ENCODE measurements at places on chromosomes 1 and 21.

- DNase-seq: no peak
Observed at GRCh38 chr1:65965112-65965996, 172.7 kb downstream of the PDE4B start.

- peak; percentile 22 for DNase-seq
Observed at GRCh38 chr1:38297842-38298241, 251.2 kb upstream of the POU3F1 start.

DNA sequence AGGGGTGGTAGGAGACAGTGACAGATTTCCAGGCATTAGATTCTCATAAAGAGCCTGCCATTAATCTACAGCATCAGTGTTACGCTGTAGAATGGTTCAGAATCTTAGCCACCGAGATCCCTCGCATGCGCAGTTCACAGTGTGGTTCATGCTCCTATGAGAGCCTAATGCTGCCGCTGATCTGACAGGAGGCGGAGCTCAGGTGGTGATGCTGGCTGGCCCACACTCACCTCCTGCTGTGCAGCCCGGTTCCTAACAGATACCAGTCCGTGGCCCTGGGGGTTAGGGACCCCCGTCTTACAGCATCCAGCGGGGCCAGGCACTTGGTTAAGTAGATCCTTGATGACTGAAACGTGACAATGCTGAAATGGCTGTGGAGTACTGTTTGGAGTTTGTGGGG is 163.6 kb upstream of the C1orf21 start:
- DNase-seq: no peak

GRCh38 chr1:237411621-237412020 is 369.6 kb downstream of the RYR2 start:
- no peak for DNase-seq

GRCh38 chr1:245687152-245687635 is 532.4 kb downstream of the KIF26B start:
- no peak for DNase-seq

- DNase-seq: no peak
Observed at GRCh38 chr1:92481971-92482664, 4.6 kb downstream of the GFI1 start.

GRCh38 chr1:171600862-171601261 is 21.2 kb upstream of the MYOCOS start:
- DNase-seq: no peak

DNA sequence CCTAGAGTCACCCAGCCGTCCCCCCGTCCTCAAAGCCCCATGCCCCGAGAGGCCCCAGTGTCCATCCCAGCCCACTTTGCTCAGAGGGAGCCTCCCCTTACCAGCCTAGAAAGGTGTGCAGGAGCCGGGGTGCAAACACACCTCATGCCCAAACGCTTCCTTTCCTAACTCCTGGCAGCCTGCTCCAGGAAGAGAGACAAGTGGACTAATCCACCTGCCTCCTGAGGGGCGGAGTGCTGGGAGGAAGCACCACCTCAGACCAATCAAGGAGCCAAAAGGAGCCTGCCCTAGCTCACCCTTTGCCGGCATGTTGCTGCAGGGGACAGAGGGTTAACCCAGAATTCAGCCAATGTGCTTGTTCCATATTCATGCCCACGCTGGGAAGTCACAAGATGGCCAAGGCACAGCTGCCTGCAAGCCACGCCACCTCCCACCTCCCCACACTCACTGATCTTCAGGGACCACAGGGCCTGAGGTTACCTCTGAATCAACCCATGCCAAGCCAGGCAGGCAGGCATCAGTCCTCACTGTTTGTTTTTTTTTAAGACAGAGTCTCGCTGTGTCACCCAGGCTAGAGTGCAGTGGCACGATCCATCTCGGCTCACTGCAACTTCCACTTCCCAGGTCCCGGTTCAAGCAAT is 27.8 kb downstream of the PLEKHA6 start:
- no peak for DNase-seq

DNA sequence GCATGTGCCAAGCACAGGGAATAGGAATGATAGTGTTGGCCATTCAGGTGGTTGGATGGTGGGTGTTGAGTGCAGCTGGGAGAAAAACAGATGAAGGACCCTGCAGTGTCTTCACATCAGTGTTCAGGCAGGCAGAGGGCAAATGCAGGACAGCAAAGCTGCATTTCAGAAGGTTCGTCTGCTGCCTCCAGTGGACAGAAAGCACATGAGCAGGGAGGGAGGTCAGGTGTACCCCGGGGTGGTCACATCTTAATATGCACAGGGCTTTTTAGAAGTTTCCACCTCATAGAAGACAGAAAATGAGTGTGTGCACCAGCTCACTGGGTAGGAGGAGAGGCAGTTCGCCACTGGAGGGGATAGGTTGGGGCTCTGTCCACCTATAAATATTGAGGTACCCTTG is 184.9 kb downstream of the SLC35F3 start:
- DNase-seq: no peak

DNA sequence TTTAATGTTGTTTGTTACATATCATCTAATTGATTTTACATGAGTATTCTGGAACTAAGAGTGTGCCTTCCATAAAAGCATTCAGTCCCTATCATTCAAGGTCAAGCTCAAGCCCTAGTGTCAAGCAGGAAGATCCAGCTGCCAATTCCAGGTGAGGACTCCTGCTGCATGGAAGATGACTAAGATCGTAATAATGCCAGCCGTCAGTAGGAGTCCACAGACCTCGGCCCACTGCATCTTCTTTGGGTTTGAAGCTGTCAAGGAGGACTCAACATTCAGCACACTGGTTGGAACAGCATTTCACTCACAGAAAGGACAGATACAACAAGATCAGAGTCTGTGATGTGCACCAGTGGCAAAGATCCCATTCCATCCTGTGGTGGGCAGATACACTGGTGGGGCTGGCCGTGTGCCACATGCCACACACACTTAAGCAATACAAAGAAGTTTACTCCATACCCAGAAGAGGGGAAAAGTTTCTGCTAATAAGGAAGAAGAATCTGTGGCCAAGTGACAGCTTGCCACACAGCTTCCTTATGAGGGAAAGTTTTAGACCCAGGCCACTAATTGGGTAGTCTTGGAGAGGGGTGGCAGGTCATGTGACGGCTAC is 160.4 kb downstream of the PIK3R3 start:
- no peak for DNase-seq
